ENCODE measurements at places on chromosomes 12 and 14. TPM values are rescaled to one million over a fixed set of nuclear protein-coding genes. Genes with fewer than 3 reads are reported as not detected.
A peak's percentile ranks its signal among the peaks of the same experiment; 100 is the strongest.

GRCh38 chr12:25005376-25005775 is 56.5 kb upstream of the BCAT1 start:
- DNase-seq: no peak

GRCh38 chr14:81991998-81992397 is 458.3 kb upstream of the SEL1L start:
- DNase-seq: peak; percentile 35

Gene GOLGA3
- 80.3 TPM for total RNA-seq

Gene CLEC4E
- not detected for total RNA-seq

Gene GPD1
- 0.13 TPM for total RNA-seq

Gene SMCO2
- not detected for total RNA-seq
